ENCODE measurements at places on chromosomes 6 and 20.

DNA sequence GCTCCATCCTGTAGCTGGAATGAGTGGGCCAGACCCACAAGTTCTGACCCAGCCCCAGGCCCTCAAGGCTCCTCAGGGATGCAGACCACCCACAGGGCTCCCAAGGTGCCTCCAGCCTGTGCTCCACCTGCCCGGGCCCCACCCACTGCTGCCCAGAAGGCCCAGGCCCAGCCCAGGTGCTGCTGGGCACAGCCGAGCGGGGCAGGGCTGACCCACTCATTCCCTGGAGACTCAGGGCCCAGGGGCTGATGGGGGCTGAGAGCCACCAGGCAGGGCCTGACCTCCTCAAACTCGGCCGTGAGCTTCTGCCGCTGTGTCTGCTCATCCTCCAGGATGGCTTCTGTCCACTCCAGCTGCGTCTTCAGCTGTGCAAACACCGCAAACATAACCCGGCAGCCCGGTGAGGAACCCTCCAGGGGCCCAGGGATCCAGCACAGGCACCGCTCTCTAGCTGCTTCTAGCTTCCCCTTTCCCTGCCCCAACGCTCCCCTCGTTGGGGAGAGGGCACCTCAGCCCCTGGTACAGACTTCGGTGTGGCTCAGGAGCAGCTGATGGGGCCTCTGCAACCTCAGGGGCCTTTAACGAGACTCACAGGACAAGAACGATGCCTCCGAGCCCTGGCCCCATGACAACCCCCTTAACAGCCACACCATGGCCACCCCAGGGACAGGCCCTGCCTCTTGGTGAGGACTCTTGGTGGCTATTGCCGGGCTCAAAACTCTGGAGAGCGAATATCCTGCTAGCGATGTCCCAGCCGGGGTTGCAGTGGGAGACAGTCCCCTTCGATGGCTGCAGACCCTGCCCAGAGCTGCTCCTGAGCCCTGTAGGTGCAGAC lies 46.0 kb downstream of the DSTN start:
- no peak for DNase-seq

DNA sequence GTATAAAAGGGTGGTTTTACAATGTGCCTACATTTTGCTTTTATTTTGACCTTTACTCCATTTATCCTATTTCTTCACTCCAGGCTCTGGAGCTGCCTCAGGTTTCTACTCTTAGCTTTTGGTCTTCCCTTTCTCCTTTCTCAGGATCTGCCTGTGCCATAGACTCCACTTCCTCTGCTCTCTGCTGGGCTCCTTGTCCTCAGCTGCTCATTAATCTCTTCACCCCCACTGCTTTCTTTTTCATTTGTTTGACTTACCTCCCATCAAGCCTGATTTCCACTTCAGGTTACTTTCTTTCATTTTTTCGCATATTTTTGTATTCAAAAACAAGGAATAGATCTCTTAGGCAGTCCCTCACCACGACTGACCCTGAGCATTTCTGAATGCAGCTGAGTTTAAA lies 106.8 kb downstream of the COL19A1 start:
- no peak for DNase-seq

DNA sequence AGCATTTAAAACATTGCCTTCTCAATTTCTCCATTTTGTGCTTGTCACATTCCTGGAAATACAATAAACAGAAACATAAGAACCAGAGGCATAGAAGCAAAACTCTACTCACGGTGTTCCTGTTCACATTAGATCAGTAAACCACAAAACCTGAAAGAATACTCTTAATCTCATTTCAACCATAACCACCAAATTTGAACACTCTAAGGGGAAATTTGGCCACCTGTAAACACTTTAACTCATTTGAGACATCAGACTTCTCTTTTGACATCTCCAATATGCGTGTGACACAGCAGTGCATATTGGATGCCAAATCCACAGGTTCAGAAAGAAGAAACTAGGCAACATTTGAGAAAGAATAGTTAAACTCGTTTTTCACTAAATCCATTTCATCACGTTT lies 153.8 kb upstream of the IRAK1BP1 start:
- no peak for DNase-seq

DNA sequence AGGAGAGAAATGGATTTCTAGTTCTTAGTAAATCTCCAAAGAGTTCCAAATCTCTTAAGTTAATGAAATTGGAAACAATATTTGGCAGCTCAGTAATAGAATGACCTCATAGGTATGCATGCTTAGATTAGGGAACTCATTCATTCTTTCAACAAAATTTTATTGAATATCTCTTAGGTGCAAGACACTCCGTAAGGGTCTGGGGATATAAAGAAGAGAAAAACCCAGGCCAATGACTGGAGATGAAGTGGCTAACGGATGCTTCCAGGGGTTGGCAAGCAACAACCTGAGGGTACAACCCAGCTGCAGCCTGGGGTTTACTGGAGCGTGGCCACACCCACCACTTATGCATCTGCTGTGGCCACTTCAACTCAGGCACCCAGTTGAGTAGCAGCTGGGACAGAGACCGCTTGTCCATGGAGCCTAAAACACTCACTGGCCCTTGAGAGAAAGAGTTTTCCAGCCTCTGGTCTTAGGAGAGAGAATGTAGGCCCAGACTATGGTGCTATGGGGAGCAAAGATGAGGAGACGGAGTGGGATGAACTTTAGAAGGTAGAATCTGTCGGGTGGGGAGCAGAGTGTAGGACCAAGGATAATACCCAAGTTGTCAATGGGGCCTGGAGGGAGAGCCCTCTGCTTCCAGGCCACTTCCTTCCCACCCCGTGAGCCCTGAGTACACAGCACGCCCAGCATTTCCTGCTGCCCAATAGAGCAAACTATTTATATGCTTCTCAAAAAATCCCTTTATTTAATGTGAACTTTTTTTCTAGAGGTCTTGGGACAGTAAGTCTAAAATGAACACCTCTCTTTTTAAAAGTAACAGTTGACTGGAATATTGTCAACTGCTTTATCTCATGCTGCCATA lies 46.8 kb upstream of the PXDC1 start:
- no peak for DNase-seq

GRCh38 chr20:33443006-33443511 lies 504 bp downstream of the SNTA1 start:
- no peak for DNase-seq

GRCh38 chr6:159985296-159985945 lies 16.5 kb downstream of the IGF2R start:
- no peak for DNase-seq

GRCh38 chr20:2261629-2262028 lies 34.2 kb upstream of the TGM3 start:
- no peak for DNase-seq

DNA sequence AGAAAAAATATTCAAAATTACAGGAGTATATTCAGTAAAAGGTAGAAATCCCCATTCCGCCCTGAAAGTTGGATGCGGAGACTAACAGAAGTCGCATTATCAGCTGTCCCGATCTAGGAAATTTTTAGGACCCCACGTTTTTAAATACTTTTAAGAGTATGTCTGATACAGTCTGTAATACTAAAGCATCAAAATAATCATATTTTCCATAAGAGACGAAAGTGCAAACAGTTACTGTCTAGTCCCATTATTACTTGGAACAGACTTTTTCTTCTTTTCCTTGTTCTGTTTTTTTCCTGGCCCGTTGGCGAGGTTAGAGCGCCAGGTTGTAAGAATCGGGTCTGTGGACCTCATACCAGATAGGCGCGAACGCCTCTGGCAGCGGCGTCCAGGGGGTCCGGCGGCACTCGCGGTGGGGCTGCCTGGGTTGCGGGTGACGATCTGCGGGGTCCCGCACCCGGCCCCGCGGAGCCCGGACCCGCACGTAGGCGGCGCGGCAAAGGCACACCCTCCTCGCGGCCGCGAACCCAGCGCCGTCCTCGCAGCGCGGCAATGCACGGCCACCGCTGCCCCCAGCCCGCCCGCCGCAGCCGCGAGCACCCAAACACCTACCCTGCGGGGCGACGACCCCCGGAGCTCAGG lies 460 bp downstream of the PLAGL1 start:
- no peak for DNase-seq

GRCh38 chr20:51661609-51662178 lies 106.5 kb downstream of the ATP9A start:
- DNase-seq: no peak

DNA sequence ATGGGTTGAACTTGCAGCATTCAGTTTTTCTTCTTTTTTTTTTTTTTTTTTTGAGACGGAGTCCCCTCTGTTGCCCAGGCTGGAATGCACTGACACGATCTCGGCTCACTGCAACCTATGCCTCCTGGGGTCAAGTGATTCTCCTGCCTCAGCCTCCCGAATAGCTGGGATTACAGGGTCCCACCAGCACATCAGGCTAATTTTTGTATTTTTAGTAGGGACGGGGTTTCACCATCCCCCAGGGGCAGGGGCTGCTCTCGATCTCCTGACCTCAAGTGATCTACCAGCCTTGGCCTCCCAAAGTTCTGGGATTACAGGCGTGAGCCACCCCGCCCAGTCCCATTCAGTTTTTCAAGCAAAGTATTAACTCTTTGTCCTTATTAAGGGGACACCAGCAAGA lies 117.6 kb upstream of the PRSS16 start:
- no peak for DNase-seq

- no peak for DNase-seq
Observed at GRCh38 chr20:5888041-5888440, 62.3 kb downstream of the TRMT6 start.

DNA sequence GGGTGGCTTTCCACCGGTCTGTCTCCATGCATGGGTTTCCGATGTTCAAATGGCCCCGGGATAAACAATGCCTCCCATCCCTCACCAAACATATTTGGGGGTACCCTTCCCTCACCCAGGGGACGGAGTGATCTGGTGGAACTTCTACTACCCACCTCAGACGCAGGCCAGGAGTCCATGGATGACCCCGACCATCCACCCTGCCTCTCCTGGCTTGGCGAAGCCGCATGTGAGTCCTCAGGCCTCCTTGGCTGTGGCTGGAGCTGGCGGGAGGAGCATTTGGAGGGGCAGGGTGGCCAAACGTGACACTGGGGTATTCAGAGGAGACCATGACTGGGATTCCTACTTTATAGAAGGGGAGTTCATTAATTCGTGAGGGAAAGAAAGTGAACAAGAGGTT lies 45.9 kb upstream of the FRMD1 start:
- no peak for DNase-seq

DNA sequence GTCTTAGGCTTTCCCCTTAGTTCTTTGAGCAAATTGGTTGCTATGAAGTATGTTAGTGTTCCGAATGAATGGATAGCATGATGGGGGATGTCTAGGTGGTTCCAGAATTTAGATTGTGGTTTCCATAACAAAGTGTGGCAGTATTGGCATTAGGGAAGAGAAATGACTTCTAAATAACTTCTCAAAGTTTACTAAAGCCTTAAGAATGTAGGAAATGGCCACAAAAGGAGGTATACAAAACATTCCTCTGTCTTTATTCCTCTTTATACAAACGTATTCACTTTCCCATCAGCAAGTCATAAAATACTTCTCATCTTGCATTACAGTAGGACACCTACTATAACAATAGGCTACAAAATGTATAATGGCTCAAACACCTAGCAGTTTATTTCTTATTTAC lies 279.6 kb downstream of the ESR1 start:
- no peak for DNase-seq

DNA sequence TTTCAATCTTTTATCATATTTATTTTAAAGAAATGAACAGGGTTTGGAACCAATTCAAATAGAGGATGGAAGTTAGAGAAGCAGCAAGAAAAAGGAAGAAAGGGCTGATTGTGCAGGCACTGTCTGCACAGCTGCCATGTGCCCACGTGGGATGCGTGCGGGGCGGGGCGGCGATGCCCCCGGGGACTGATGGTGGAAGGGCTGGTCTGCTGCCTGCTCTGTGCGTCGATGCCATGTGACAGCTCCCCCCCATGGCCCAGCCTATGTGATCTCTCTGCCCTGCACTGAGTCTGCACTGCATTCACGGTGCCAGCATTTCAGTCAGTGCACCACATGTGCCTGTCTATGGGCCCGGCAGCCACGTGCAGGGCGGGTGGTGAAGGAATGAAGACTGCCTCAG lies 96.4 kb downstream of the IRF4 start:
- DNase-seq: peak; percentile 70

- DNase-seq: no peak
Observed at GRCh38 chr6:23350752-23351453, 775.1 kb upstream of the NRSN1 start.

GRCh38 chr6:18495236-18495635 lies 108.1 kb downstream of the RNF144B start:
- DNase-seq: no peak

GRCh38 chr20:21548390-21549035 lies 34.6 kb upstream of the NKX2-2 start:
- DNase-seq: peak; percentile 44

DNA sequence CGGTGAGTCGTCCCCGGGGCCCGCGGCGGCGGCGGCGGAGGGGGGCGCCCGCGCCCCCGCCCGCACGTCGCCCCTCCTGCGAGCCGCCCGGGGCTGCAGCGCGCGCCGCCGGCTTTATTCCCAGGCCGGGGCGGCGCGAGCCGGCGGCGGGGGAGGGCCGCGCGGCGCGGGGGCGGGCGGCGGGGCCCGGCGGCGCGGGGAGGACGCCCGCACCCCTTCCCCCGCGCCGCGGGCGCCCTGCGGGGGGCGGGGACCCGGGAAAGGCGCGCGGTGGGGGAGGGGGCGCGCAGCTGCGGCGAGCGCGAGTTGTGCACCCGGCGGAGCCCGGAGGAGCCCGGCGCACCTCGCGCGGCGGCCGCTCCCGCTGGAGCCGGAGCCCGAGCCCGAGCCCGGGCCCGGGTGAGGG lies 646 bp downstream of the HMGA1 start:
- DNase-seq: peak; percentile 23

DNA sequence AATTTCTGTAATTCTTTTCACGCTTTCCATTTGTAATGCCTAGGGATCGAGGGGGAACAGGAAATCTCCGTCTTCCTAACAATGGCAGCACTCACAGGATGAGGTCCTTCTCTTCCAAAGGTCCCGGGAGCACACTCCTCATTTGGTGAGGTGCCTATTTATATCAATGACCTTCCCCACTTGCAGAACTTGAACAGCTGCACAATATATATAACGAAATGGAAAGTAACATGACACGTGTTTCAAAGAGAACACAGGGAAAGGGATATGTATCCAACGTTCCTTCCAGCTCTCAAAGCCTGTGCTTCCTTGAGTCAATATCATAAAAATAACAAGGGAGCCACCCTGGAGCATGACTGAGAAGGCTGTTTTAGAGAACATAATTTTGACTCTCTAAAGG lies 78.6 kb upstream of the RBM24 start:
- no peak for DNase-seq

DNA sequence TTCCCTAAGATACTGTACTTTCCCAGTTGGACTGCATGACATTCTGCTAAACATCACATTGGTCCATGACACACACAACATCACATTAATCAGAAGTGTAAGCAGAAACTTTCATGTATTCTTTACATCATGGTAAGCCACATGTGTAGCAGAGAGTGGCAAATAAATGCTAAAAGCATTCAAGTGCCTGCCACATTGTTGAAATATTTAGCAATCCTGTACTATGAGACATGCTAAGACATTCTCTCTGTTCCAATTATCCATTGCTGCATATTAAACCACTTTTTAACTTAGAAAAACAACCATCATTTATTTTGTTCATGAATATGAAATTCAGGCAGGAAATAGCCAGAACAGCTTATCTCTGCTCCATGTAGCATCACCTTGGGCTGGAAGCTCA lies 207.7 kb upstream of the GJE1 start:
- no peak for DNase-seq

GRCh38 chr6:142420802-142421201 lies 119.0 kb downstream of the ADGRG6 start:
- DNase-seq: no peak
